Mesothelial cell of epicardium (in vitro differentiated cells): ENCODE measurements at places on chromosomes 3 and 15. TPM values are rescaled to one million over a fixed set of nuclear protein-coding genes. Genes with fewer than 3 reads are reported as not detected.

Gene SLC51A
- 0.57 to 0.80 TPM in 2 of 3 replicates, not detected in the other for total RNA-seq

Gene GRM2
- 0.66 to 1.0 TPM (median 0.98 TPM) in 3 replicates for total RNA-seq

Gene CALML4
- 8.3 to 10.2 TPM (median 8.4 TPM) in 3 replicates for total RNA-seq

Gene LDHAL6B
- total RNA-seq = not detected in 3 replicates

Gene HDGFL3
- total RNA-seq = 92.2 to 97.2 TPM (median 95.7 TPM) in 3 replicates

Gene CRABP1
- total RNA-seq = 144 to 156 TPM (median 155 TPM) in 3 replicates

Gene KCNH8
- total RNA-seq = 1.4 to 1.6 TPM (median 1.5 TPM) in 3 replicates

DNA sequence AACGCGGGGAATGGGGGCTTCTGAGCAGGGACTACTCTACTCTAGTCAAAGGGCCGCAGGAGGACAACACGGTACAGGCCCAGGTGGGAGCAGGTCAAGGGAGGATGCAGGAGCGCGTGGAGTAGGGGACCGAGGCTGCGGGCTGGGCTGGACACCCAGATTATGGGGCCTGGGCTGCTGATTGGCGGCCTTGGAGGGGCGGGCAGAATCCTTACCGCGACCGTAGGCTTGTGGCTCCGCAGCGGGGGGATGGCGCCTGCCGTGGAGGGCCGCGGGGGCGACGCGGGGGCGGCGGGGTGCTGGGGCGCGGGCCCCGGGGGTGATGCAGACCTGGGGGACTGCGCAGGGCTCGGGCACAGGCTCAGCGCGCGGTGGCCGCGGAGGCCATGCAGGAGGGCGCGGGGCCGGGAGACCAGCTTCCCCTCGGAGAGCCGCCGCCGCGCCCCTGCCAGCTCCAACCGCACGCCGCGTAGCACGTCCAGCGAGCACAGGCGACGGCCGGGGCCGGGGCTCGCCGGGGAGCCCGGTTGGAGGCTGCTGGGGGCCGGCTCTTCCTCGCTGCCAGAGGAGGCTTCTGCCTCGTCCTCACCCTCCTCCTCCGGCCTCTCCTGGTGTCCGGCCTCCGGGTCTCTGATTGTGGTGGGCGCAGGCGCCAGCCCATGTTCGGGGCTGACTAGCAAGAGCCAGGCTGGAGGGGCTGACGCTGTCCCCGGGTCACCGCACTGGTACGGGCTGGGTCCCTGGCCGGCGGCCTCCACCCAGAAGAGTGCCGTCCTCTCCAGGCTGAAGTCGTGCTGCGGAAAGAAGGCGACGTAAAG, 12.9 kb downstream of the UBAP1L start:
- peaks cover 1% of the 10 kb centered on the region for H3K4me1 ChIP-seq
- no peaks in the 10 kb centered on the region for H3K27me3 ChIP-seq
- DNase-seq = no peak

- DNase-seq = no peak
- no peaks in the 10 kb centered on the region for H3K36me3 ChIP-seq
- no peaks in the 10 kb centered on the region for H3K4me1 ChIP-seq
- no peak overlapping the region for H3K4me3 ChIP-seq
- peaks cover 11% of the 10 kb centered on the region for H3K27me3 ChIP-seq
These were observed 127.0 kb downstream of the CPNE4 start for GRCh38 chr3:131907796-131908195.

- H3K36me3 ChIP-seq = no peaks in the 10 kb centered on the region
- no peaks in the 10 kb centered on the region for H3K27me3 ChIP-seq
- H3K27ac ChIP-seq = peak overlapping the region; percentile 61
- no peak for DNase-seq
- no peak overlapping the region for H3K4me3 ChIP-seq
- H3K4me1 ChIP-seq = peaks cover 33% of the 10 kb centered on the region
These were observed 45.8 kb downstream of the ZNF710 start for GRCh38 chr15:90046911-90047392.

DNA sequence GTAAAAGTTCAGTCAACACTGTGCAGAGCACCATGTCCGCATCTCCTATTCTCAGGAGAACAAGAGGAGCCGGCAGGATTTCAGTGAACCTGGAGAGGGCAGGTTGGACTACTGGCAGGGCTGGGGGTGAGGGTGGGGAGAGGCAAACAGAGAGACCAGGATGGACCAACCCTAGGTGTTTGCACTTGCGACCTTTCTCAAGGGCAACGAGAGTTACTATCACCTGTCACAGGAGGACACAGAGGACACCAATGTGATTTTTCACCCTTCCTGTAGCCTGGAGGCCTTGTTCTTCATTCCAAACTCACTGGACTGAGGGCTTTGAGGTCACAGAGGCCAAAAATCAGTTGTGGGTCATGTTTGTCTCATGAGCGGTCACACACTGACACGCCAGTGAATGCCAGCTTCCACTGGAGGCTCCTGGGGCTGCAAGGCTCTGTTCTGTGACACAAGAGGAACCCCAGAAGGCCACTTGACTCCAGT, 89.5 kb downstream of the CPN2 start:
- H3K36me3 ChIP-seq = peaks cover 2% of the 10 kb centered on the region
- peak overlapping the region; percentile 75 for H3K27ac ChIP-seq
- DNase-seq = peak; percentile 29

GRCh38 chr3:186807231-186807630, 949 bp upstream of the RFC4 start:
- H3K36me3 ChIP-seq = peaks cover 4% of the 10 kb centered on the region
- peaks cover 2% of the 10 kb centered on the region for H3K27me3 ChIP-seq
- peak overlapping the region; percentile 94 for H3K4me3 ChIP-seq
- no peak for DNase-seq
- H3K4me1 ChIP-seq = peaks cover 12% of the 10 kb centered on the region

GRCh38 chr3:70097084-70097483, 97.6 kb downstream of the SAMMSON start:
- DNase-seq = no peak
- no peaks in the 10 kb centered on the region for H3K4me1 ChIP-seq
- H3K36me3 ChIP-seq = no peaks in the 10 kb centered on the region

- H3K36me3 ChIP-seq = peaks cover 4% of the 10 kb centered on the region
- H3K4me1 ChIP-seq = peaks cover 3% of the 10 kb centered on the region
- H3K27ac ChIP-seq = no peak overlapping the region
These were observed 26.5 kb downstream of the TM4SF18 start for GRCh38 chr3:149306751-149307434.

DNA sequence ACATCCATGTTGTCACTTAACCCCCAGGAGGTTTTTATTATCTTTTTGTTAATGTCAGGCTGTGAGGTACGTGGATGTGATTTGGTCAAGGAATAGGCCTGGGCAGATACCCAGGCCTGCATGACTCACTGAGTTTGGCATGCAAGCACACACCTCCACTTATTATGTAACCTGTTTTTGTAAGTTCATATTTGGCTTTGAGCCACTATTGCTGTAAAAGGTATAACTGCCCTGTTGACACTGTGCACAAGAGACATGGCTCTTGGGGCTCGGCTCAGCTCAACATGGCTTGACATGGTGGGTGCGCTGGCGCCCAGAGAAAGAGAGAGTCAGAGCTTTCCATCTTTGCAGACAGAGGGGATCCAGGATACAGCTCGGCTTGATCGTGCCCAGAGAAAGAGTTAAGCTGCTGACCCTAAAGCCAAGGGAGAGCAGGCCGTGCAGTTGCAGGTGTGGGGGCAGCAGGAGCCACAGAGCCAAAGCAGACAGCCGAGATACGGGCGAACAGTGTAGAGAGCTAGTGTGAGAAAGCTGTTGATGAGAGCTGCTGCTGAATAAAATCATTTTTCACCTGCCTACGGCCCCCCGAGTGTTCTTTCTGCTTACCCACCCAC, 67.9 kb upstream of the UNC13C start:
- no peak for DNase-seq
- peak overlapping the region; percentile 44 for H3K27ac ChIP-seq
- no peaks in the 10 kb centered on the region for H3K36me3 ChIP-seq
- peaks cover 13% of the 10 kb centered on the region for H3K4me1 ChIP-seq
- no peaks in the 10 kb centered on the region for H3K27me3 ChIP-seq

- peak overlapping the region; percentile 33 for H3K4me3 ChIP-seq
- H3K27ac ChIP-seq = no peak overlapping the region
- H3K27me3 ChIP-seq = no peaks in the 10 kb centered on the region
- peaks cover 30% of the 10 kb centered on the region for H3K4me1 ChIP-seq
- DNase-seq = no peak
These were observed 1.3 kb upstream of the LYSMD4 start for GRCh38 chr15:99734575-99734974.

GRCh38 chr15:52486003-52486996, 42.4 kb downstream of the MYO5A start:
- H3K27ac ChIP-seq = peak overlapping the region; percentile 52
- H3K4me1 ChIP-seq = peaks cover 9% of the 10 kb centered on the region
- H3K36me3 ChIP-seq = no peaks in the 10 kb centered on the region

DNA sequence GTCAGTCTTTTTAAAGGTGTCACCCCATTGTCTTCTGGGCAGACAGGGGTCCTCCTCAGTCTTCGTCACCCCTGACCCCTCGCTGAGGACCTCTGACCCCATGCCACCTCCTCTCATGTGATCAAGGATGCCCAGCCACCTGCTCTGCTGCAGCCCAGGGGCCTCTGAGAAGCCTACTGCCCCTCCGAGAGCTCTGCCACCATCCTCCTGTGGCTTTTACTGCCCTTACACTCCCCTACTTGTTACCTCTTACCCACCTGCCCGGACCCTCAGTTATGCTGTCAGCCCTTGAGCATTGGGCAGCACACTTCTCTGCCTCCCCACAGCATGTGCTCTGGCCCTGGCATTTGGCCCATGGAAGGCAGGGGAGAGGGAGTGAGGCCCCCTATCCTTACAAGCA, 123.2 kb downstream of the LRRK1 start:
- peak; percentile 6 for DNase-seq
- H3K4me3 ChIP-seq = no peak overlapping the region
- peaks cover 6% of the 10 kb centered on the region for H3K4me1 ChIP-seq
- no peak overlapping the region for H3K27ac ChIP-seq
- H3K36me3 ChIP-seq = no peaks in the 10 kb centered on the region

- H3K27me3 ChIP-seq = no peaks in the 10 kb centered on the region
- H3K4me3 ChIP-seq = no peak overlapping the region
- H3K27ac ChIP-seq = no peak overlapping the region
- no peaks in the 10 kb centered on the region for H3K36me3 ChIP-seq
- no peak for DNase-seq
- peaks cover 9% of the 10 kb centered on the region for H3K4me1 ChIP-seq
These were observed 85.5 kb upstream of the FGF12 start for GRCh38 chr3:192812743-192813383.
